ENCODE measurements at places on chromosomes 2 and 18. TPM values are rescaled to one million over a fixed set of nuclear protein-coding genes. Genes with fewer than 3 reads are reported as not detected.
A peak's percentile ranks its signal among the peaks of the same experiment; 100 is the strongest.

GRCh38 chr2:207933396-207934065 is 91.8 kb downstream of the PLEKHM3 start:
- no peak for DNase-seq

DNA sequence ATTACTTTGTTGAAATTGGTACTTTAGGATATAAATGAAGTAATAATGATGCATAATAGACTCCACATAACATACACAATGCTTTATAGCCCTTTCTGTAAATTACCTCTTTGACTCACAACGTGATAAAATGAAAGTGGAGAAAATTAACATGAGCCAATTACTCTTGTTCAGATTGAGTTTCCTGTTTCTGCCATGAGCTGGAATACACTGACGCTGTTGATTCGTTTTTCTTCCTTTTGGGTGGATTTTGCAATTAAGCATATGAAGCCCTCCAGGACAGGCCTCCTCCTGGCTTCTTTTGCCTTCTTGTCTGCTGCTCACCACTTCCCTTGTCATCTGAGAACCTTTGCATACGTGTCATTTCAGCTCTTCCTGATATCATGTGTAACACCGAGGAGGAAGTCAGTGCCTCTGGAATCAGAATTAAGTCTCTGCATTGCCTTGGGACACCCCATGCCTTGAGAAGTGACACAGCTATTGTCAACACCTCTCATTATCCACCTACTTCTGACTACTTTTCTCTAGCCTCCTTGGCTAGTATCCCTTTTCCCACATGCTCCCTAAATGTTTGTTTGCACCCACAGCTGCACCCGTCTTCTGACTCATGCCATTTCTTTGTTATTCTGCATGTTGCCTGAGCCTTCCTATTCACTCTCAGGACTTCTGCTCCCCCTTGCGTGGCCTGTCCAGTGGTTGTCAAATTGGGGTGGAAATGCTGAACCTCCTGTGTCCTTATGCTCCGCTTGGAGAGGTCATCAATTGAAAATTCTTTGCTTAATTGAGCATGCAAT is 134.1 kb downstream of the FMNL2 start:
- no peak for DNase-seq

- DNase-seq: no peak
Measured at GRCh38 chr2:131413148-131413747, 49.3 kb upstream of the RAB6D start.

DNA sequence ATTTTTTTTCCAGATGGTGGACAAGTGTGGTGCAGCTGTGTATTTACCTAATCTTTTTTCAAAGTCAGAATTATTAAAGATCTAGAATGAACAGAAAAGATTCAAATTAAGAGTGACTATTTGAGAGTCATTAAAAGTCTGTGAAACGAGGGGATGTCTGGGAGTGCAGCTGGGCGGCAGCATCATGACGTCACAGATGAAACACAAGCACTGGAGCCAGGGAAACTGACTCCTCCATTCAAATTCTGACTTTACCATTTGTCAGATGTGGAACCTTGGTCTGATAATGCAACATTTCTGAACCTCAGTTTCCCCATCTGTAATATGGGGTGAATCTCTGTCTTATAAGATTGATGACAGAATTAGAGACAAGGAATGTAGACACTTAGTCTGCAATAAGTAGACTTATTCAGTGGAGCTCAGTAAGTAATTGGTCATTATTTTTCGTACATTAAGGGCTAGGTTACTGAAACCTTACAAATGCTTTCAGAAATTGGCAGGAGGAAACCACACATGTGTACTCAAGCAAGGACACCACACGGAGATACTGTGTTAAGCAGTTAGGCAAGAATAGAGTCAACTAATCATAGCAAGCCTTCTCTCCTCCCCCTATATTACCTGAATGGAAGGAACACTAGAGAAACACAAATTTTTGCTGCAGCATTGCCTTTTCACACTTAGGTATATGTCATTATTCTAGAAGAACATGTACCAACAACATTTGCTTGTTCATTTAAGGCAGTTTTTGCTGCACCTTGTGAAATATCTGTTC is 27.8 kb upstream of the CXXC1 start:
- no peak for DNase-seq

- no peak for DNase-seq
Measured at GRCh38 chr2:149259136-149259535, 71.3 kb upstream of the LYPD6 start.

GRCh38 chr18:73908323-73908722 is 239.3 kb downstream of the FBXO15 start:
- DNase-seq: no peak

DNA sequence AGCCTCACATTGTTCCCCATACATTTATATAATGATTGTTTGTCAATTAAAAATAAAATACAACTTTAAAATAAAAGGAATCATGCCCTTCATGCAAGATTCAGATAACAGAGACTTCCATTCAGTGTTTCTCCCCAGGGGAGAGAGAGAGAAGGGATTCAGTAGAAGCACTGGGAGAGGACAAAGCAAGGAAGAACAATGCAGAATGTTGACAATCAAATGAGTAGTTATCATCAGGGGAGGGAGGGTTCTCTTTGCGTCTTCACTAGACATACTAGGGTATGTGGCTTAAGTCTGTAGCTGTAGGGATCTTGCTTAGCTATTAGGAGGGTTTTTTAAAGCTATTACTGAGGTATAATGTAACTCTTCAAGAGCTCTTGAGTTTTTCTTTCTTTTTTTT is 30.7 kb downstream of the FSHR start:
- no peak for DNase-seq

DNA sequence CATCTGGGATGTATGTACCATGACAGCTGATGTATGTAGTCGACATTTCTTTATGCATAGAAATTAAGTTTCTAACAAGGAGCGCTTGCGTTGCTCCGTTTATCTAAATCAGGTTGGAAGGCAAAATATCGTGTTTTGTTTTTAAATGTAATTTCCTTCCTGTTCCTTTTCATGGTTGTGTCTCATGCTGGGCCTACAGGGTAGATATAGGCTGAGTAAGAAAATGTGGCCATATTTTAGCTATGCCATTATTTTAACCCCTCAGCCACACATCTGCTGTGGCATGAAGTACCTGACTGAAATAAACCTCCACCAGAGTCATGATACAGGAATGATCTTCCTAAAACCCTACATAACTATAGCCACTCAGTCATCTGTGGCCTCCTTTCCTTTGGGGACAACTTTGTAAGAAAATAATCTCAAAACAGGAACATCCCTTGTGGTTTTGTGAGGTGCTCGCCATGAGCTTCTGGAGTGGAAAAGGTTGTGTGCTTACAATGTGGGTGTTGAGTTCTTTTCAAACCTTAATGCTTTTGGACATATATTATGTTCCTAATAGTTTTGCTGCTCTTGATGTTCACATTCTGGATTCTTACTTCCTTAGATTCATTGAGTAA is 214.3 kb downstream of the FAM210A start:
- no peak for DNase-seq

- DNase-seq: peak; percentile 96
Measured at GRCh38 chr2:9656270-9656766, 25.5 kb upstream of the YWHAQ start.

The HAUS1 gene
- total RNA-seq: 40.9 TPM
